ENCODE measurements at places on chromosomes 2 and 18.

DNA sequence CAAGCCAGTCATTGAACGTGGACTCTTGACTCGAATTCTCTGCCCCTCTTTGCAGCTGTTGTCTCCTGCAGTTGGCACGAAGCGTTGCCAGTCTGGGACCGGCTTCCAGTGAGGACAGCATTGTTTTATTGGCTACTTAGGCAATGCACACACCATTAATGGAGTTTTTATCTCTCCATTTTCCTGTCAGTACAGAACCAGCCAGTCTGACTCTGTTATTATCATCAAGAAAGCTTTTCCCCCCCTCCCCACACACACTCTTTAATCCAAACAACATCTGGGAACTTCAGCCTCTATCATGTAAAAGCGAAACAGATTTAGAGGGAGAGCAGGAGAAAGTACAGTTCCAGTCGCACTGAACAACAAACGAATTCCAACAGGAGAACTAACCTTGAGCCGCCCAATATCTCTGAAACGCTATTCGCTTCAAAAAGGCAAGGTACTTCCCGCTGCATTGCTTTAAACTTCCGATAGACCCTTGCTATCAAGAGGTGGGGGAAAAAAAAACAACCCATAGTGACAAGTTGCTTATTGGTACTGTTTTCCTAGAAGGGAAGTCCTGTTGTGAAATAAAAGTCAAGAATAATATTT, 38.2 kb downstream of the ACVR1 start:
- DNase-seq, result peak; percentile 5

GRCh38 chr18:57837917-57838548, 34.9 kb upstream of the ATP8B1 start:
- no peak for DNase-seq

GRCh38 chr2:231941673-231942072, 15.5 kb upstream of the NPPC start:
- no peak for DNase-seq

GRCh38 chr2:176781570-176782217, 430.9 kb upstream of the HNRNPA3 start:
- DNase-seq, result no peak

DNA sequence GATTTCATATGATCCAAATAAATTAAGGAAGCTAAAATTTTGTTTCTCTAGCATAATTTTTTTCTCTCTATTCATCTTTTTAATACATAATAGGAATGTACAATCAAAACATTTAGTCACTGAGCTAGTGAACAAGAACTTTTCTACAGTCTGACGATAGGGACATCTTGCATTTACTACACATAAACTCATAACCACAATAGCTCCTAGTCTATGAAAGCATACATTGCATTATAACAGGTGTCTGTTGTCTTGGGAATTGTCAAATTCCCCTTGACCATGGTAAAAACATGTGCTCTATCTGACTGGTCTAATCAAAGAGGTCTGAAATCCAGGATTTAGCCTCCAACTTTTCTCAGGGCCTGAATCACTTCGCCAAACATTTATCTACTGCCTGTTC, 144.8 kb downstream of the FAM124B start:
- DNase-seq, result no peak

- peak; percentile 29 for DNase-seq
Measured at GRCh38 chr2:160394153-160394552, 99.5 kb downstream of the RBMS1 start.

DNA sequence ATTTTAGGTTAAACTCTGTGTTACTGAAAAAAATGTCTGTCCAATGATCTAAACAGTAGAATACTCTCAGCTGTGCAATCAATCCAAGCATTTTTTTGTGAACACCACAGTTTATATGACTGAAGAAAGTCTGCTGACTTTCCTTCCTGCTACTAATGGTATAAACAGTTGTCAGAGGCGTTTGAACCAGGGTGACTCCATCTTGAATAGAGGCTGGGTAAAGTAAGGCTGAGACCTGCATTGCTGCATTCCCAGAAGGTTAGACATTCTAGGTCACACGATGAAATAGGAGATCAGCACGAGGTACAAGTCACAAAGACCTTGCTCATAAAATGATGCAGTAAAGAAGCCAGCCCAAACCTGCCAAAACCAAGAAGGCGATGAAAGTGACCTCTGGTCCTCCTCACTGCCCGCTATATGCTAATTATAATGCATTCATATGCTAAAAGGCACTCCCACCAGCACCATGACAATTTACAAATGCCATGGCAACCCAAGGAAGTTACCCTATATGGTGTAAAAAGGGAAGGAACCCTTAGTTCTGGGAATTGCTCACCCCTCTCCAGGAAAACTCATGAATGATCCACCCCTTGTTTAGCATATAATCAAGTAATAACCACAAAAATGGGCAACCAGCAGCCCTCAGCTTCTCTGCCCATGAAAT, 31.3 kb downstream of the POU3F3 start:
- no peak for DNase-seq

DNA sequence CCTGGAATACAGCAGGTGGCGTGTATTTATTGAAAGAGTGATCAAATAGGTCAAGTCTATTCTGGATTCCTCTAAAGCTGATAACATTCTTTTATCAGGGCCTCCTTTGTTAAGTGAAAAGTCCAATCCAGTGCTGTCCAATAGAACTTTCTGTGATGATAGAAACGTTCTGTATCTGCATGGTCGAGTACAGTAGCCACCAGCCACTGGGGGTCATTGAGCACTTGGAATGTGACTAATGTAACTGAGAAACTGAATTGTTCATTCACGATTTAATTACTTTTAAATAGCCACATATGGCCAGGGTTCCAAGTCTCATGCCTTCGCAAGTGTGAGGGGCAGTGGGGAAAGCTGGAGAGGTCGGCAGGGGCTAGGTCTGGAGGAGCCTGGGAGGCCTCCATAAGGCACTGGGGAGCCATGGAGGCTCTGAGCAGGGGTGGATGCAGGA, 20.5 kb downstream of the SH2D6 start:
- no peak for DNase-seq

DNA sequence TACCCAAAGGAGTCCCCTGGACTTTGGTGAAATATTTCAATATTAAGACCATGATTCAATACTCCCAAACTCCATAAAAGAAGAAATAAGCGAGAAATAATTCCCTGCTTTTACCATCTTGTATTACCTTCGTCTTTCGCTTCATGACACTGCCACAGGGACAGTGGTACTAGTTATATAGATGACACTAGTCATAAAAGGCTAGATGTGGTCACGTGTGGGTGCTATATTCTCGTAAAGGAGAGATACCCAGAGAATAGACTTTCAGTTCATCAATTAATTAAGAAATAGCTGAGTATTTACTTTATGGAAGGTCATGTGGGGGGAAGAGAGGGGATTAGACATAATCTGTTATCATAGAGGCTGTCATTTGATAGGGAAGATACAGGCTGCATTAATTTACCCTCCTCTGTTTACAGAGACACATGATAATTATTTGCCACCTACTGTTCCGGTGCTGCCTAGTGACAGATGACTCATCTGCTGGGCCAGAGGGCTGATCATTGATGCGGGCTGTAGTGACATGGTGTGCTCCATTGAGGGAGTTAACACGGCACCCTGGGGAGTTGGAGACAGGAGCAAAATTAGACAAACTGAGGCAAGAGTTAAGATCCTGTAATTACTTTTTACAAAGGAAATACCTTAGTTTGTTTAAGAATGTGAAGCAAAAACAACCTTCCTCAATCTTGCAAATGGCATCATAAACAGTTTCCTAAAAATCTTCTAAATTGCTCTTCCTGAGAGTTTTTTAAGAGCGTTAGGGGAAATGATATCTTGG, 78.2 kb upstream of the ITGB6 start:
- DNase-seq, result no peak

DNA sequence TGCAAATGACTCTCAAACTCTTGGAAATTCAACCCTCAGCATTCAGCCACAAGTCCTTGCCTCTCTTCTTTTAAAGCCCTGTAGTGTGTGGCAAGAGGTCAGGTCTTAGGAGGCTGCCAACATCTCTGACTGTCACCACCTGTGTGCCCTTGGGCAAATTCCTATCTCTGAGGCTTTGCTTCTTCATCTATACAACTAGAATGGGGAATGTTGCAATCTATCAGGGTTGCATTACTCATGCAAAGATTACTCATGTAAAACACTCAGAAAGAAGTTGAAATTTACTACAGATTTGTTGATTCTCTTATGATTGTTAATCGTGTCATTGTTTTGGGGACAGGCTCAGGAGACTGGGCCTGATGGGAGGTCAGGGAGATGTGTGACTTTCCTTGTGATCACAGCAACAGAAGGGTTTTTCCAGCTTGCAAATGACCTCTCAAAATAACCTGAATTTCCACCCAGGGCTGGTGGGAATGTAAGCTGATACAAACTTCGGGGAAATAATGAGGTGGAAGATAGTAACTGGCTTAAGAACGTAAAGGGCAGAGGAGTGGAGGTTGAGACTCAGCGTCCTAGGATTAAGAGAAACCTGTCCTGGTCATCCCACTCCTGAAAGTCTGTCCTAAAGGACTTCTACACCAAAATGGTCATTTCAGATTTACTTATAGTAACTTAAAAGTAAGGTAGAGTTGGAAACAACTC, 32.1 kb upstream of the SIGLEC15 start:
- no peak for DNase-seq

DNA sequence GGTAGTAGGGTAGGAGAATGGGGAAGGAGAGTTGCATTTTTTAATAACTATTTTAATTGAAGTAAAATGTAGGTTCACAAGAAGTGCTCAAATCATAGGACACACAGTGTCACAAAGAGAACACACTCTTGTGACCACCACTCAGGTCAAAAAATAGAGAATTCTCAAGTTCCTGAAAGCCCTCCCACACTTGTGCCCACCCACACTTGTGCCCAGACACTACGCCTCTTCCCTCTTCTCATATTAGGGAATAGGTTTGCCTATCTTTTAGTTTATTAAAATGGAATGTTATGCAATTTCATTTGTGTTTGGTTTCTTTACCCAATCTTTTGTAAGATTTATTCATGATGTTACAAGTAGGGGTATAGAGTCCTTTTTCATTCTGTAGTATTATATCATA, 67.2 kb downstream of the UGGT1 start:
- DNase-seq, result no peak

- no peak for DNase-seq
Measured at GRCh38 chr18:10834128-10834815, 308.4 kb downstream of the NAPG start.

- DNase-seq, result no peak
Measured at GRCh38 chr2:3601561-3602271, 6.8 kb downstream of the COLEC11 start.

DNA sequence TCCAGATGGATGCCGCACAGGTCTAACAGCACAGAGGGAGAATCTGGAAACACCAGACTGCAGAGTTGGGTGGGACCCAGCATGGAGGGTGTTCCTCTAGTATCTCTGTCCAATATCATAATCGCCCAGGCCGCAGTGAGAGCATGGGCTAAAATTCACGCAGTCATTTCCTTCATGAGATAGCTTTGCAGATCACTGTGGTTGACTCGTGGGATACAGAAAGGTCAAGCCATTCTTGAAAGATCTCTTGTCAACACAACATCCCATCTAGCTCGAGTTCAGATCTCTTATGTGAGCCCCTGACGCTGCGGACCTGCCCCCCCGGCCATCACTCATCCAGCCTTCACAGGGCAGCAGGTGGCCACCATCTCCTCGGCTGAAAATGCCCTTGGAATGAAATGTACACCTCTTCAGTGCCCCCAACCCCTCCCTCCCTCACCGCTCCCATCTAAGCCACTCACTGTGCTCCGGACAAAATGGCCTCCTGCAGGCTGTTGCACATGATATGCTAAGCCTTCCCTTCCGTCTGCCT, 45.9 kb downstream of the FOSL2 start:
- DNase-seq, result peak; percentile 58

GRCh38 chr2:226678422-226678821, 121.2 kb downstream of the IRS1 start:
- DNase-seq, result no peak

- no peak for DNase-seq
Measured at GRCh38 chr2:184031402-184032147, 566.8 kb upstream of the ZNF804A start.

GRCh38 chr2:107648781-107649404, 177.8 kb upstream of the RGPD4 start:
- DNase-seq, result peak; percentile 45

DNA sequence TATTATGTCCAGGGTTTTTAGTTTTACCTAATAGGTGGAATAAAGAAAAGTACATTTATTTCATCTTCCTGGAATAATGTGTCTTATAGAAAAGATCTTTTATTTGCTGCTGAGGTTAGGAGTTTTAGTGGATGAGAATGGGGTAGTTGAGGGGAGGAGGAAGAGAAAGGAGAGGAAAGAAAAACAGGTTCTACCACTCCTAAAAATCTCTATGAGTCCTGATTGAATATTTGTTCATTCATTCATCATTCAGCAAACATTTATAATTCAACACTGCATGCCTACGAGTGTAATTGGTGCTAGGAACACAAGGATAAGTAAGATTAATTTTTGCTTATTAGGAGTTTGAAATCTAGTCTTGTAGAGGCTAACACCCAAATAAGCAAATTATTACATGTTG, 45.2 kb upstream of the SLC4A10 start:
- no peak for DNase-seq

GRCh38 chr2:176978921-176979320, 233.7 kb upstream of the HNRNPA3 start:
- no peak for DNase-seq

DNA sequence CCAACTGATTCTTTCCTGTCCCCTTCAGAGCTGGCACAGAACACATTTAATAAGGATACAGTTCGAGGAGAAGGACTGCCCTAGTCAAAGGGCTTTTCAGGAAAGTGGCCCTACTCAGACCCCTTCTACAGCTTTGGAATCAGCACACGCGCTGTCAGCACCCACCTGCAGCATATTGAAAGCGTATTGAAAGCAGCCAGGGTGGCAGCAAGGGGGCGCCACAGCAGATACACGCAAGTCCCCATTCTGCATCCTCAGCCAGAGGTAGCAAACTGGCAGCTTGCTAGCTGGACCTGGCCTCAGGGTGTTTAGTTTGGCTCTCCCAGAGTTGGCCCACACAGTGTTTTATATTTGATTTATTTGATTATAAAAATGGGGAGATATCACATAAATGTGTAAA, 101.0 kb upstream of the NT5C1B start:
- no peak for DNase-seq

- DNase-seq, result no peak
Measured at GRCh38 chr2:57973621-57974186, 72.9 kb upstream of the VRK2 start.

- peak; percentile 19 for DNase-seq
Measured at GRCh38 chr18:23661735-23662308, 889 bp downstream of the ANKRD29 start.

GRCh38 chr2:7281231-7282201, 364.3 kb downstream of the RNF144A start:
- no peak for DNase-seq

- no peak for DNase-seq
Measured at GRCh38 chr2:16303273-16303577, 362.4 kb downstream of the CYRIA start.

DNA sequence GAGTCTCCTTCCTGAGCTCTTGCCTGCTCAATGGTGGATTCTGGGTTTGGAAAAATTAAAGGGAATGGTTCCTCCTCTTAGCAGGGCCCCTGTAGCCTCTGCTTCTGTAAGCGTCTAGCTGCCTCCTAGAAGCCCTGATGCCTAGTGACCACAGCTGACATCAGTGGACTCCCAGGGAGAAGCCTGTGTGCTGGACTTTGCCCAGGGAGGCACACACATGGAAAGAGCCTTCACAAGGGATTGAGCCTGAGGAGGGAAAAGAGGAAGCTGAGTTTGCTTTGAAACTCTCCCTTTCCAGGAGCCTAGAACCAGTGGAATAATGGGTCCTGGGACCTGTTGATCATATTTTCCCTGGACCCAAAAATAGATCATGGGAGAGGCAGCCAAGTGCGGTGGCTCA, 1.4 kb upstream of the CFAP65 start:
- DNase-seq, result no peak

GRCh38 chr2:26449278-26450030, 28.5 kb downstream of the OTOF start:
- no peak for DNase-seq

All from hematopoietic multipotent progenitor cell treated with erythropoietin and hydrocortisone succinate and interleukin-3 and kit ligand, for 8 days (in vitro differentiated cells).